ENCODE measurements at places on chromosomes 4 and X.

GRCh38 chrX:40806513-40807220, 71.3 kb upstream of the MED14 start:
- DNase-seq = no peak

DNA sequence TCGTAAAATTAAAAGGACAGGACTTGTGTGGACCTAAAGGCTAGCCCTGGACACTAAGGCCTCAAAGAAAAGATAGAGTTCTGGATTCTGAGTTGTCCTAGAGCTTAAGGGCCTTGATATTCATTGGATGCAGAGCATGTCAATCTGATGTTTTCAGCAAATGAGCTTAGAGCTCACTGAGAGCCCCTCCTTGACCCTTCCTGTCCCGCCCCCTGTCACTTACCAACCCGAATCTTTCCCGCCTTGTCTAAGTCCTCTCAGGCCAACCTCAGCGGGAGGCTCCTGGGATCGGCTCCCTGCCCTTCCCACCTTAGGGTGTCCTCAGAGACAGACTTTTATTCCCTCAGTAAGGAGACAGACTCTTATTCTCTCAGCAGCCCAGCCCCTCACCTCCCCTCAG, at the start of gene CT47C1:
CT47C1 (plus strand) TSS at position 250 of the 400 bp plus-strand sequence. CDS start 233 bp downstream, outside the sequence.
- no peak for DNase-seq

DNA sequence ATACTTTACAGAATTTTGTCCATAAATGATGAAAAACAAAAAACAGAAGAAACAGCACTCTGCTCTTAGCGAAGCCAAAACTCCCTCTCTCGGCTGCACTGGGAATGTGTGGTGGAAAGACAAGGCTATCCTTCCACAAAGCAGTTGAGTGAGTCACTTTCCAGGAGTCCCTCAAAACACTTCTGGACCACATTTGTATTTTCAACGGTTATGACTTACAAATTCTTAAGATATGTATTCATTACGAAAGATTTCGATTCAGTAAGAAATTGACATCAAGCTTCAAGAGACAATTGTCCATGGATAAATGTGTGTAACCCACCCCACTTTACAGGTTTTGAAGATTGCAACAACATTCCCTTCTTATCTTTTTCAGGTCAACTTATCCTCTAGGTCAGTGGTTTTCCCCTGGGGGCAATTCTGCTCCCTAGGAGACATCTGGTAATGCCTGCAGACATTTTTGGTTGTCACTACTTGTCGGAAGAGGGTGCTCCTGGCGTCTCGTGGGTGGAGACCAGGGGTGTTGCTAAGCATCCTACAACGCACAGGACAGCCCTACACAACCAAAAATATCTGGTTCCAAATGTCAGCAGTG, 66.7 kb upstream of the MTNR1A start:
- DNase-seq = no peak

GRCh38 chrX:10467793-10468192, 152.6 kb downstream of the MID1 start:
- no peak for DNase-seq

DNA sequence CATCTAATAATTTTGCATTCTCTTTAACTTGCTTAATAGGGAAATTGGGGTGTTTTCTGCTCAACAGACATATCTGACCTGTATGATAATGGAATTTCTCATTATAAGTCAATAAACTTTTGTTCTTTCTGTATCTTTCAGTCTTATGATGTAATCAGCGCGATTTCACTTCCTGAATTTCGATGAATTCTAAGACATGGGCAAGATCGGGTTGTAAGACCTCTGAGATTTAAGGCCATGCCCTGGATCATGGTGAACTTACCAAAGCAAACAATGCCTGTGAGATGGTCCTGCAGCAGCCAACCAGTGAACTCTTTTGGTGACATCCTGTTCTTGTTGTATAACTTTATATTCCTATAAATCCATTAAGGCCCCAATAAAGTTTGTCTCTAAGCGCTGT, 88.1 kb downstream of the NBDY start:
- DNase-seq = no peak

- DNase-seq = no peak
Measured at GRCh38 chr4:2767705-2768074, 11.6 kb upstream of the TNIP2 start.

DNA sequence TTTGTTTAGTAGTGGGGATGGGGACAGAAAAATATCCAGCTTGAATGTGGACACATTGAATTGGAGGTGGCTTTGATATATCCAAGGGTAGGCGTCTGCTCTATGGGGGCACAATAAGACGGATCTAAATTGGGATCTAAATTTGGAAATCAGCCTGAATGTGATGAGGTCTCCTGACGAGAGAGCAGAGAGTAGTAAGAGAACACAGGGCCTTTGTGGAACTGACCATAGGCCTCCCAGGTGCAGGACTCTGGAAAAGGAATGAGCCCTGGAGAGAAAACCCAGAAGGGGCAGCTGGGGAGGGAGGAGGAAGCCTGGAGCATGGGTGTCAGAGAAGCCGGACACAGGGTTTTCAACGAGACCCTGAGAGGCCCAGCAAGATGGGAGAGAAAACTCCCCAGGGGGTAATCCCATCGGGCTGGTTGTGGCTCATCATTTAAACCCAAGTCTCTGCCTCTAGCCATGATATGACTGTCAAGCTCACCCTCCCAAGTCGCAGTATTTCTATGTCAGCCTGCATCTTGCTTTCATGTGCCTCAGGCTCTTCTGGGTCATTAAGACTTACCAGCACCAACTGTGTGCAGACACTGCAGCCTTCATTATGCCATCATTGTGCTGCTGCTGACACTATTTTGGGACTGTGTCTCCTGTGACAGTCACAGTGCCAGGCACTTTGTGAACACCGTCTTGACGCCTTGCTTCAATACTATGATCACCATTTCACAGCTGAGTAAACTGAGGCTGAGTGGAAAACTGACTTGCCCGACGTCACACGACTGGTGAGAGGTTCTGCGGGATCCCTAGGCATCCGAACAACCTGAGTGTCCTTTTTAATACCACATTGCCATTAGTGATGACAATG, 57.1 kb downstream of the ANAPC4 start:
- DNase-seq = no peak

DNA sequence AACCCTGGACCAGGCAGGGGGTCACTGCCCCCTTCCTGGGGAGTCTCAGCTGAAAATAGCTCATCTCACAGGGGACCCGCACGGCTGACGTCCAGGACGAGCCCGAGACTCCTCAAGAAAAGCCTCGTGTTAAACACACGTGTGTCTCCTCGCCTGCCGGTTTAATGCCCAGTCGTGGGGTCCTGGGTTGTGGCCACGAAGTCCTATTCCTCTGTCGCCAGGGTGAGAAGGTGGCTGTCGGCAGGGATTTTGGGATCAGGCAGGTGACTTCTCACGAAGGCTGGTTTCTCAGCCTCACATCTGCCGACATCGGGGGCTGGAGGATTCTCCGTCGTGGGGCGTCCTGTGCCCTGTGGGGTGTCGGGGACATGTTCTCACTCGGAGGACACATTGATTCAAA, 44.3 kb upstream of the PPP2R3B start:
- DNase-seq = no peak

- DNase-seq = no peak
Measured at GRCh38 chr4:38078590-38079421, 118.6 kb downstream of the PTTG2 start.

- DNase-seq = no peak
Measured at GRCh38 chrX:126265116-126265515, 99.0 kb upstream of the DCAF12L2 start.

GRCh38 chrX:152810403-152810802, 20.2 kb downstream of the CETN2 start:
- DNase-seq = no peak

GRCh38 chr4:142065086-142065647, 428.8 kb downstream of the IL15 start:
- DNase-seq = no peak

DNA sequence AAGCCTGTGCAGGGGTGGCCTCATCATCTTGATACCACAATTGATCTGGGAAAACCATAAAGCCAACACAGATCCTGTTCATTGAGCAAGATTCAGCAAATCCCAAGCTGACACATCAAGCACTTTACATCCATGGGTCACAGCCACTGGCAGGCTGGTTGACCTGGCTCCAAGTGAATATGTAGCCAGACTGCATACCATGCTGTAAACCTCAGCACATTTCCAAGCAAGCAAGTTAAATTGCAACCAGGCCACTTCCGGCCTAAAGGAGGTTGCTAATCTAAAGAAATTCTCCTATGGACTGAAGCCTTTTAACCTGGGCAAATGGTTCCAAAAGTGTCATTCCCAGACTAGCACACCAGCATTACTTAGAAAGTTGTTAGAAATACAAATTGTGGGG, 54.4 kb upstream of the USP26 start:
- no peak for DNase-seq

DNA sequence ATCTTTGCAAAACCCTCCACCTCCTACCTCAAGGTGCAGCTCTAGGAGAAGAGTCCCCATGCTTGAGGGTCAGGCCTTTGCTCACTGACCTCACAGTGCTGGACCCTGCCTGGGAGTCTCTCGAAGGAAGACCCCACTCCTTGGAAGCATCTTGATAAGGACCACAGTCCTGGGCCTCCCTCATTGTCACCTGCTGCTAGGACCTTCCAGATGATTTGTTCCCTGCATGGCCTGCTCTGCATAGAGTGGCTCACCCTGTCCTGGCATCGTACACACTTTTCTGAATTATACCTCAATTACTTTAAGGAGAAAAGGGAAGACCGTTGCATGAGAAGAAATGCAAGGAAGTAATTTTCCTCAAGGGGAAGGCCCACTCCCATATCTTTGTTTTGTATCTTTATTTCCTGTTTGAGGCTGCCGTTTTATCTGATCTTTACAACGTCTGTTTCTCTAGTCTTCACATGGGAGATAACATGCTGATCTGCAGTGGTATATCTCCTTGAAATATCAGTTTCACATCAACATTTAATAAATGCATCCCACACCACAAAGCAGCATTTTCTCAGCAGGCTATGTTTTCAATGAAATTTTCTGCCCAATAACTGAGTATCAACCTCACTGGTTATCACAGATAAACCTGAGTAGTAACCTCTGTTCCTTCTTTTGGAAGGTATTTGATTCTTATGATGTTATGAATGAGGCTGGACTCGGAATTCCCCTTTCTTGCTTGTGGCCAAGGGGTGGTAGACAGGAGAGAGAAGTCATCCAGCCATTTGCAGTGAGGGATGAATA, 15.0 kb upstream of the AKAP17A start:
- no peak for DNase-seq

DNA sequence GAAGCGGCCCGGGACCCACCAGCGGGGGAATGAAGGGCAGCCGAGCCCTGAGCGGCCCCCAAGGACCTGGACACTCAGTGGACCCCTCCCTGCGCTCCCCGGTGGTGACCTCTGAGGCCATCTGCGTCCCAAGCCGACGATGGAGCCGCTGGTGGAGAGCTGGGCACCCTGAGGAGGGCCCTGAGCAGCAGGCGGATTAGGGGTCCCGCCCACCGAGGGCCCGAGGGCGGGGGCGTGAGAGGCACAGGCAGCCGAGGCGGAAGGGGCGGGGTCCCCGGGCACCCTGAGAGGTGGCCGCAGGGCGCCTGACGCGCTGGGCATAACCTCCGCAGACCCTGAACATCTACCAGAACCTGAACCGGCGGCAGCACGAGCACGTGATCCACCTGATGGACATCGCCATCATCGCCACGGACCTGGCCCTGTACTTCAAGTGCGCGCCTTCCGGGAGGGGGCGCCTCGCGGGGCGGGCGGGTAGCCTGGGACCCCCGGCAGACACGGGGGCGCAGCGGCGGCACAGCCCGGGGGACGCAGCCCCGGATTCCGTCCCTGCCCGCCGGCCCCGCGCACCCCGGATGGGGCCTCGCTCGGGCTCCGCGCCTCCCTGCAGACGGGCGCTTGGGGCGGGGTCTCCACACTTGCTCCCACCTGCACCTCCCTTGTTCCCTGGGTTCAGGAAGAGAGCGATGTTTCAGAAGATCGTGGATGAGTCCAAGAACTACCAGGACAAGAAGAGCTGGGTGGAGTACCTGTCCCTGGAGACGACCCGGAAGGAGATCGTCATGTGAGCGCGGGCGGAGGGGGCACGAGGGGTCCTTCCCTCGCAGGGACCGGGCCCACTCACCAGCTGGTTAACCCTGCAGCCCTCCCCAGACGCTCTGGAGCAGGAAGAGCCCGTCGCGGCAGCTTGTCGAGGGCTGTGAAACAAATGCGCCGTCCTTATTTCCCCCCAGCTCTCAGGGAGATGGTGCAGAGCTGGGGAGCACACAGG, 10.3 kb downstream of the ATP5ME start:
- DNase-seq = no peak

DNA sequence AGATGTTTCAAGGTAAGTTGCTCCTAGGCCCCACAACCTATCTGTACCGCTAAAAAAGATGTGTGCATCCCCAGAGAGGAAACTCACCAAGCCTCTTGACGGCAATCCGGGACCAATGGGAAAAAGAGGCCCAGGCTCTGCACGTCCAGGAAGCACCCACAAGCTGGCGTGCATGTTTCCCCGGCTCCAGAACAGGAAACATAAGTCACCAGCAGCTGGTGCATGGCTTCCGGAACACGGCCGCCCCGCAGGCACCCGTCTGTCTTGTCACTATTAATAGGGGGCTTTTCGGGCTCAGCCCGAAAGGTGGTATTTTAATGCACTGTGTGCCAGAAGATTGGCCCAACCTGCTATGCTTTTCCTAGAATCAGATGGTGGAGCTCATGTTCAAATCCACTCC, 22.2 kb downstream of the CRMP1 start:
- DNase-seq = no peak

DNA sequence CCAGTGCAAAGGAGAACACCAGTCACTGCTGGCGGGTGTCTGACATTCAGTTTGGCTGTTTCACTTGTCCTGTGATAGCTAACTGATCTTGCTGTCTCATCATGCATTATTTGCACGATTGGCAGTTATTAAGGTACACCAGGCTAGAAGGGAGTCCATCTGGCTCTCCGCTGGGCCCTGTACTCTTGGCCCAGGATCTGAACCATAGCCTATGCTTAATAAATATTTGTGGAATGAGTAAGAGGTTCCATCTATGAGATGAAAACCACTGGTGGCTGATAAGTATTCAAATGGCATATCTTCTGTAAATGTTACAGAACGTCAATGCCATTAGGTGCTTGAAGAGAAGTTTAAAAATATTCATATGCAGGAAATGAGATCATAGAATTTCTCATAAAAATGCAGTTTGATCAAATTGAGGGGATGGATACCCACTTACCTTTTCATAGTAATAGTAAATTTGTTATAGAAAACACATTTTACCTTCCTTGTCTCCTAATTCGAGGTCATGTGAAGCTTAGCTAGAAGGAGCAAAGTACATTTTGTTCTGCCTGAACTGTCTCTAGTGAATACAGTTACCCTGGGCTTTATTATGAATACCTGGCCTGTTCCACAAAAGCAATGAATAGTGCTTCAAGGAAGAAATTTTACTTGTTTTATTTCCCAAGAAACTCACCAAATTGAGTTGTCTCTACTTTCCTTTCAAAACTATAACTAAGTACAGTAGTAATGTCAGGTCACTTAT, 213.5 kb downstream of the CBR4 start:
- no peak for DNase-seq

DNA sequence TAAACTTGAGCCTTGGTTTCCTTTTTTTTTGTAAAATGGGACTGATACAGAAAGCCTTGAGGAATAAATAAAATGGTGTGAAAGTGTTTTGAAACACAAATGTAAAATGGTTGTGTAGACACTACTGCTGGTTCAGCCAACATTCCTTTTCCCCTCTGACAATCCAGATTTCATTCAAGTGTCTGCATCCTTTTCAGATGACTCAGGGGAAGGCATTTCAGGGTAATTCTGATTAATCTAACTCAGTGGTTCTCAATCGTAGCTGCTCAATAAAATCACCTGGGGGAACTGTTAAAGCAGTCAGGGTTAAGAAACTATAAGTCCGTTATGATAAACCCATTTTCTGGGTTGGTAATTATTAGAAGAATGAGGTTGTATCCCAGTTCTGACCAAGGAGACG, 4.6 kb downstream of the ARHGAP10 start:
- no peak for DNase-seq

GRCh38 chr4:181991369-181992108, 251.7 kb upstream of the TENM3 start:
- no peak for DNase-seq

Measured in cortex of kidney (tissue), 1 donor.